Left lung (tissue), 14 donors: ENCODE measurements at places on chromosomes 6 and 20.

DNA sequence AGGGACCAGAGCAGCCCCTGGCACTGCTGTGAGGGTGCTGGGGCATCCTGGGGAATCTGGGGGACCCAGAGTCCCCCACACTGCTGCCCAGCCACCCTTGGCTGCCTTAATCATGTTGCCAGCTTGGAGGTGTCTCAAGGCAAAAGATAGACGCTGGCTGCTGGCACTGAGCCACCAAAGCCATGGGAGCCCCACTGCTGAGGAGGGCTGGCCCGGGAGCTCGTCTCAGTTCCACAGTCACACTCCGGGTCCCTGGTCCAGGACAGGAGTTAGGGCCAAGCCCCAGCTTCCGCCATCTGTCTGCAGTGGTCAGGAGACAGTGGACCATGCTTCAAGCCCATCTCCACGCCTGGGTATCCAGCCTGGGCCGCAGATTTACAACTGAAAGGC, 41.0 kb upstream of the HMGA1 start:
- H3K27ac ChIP-seq, result no peak overlapping the region
- H3K4me1 ChIP-seq, result peaks cover 6% of the 10 kb centered on the region
- H3K27me3 ChIP-seq, result no peaks in the 10 kb centered on the region
- H3K36me3 ChIP-seq, result no peaks in the 10 kb centered on the region

DNA sequence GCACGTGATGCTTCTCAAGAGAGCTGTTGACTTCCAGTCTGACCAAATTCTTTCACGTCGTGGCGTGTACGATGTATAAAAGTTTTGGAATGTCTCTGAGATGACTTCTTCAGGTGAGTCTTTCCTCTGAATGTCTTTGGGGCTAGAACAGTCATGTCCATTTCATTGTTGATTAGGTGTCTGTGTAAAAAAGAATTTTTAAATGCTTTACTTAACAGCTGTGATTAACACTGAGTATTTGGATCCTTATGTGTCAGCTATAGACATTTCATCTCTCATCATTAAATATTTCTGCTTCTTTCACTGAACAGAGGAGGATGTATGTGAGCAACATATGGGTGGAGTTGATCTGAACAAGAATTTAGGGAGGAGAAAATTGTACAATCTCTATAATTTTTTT, 29.3 kb upstream of the KIF13A start:
- DNase-seq, result no peak
- H3K36me3 ChIP-seq, result no peaks in the 10 kb centered on the region
- H3K27me3 ChIP-seq, result peaks cover 13% of the 10 kb centered on the region
- no peak overlapping the region for H3K27ac ChIP-seq

GRCh38 chr20:53739799-53740785, 146.5 kb upstream of the ZNF217 start:
- H3K4me1 ChIP-seq, result peaks cover 64% of the 10 kb centered on the region
- no peaks in the 10 kb centered on the region for H3K36me3 ChIP-seq
- no peaks in the 10 kb centered on the region for H3K27me3 ChIP-seq

DNA sequence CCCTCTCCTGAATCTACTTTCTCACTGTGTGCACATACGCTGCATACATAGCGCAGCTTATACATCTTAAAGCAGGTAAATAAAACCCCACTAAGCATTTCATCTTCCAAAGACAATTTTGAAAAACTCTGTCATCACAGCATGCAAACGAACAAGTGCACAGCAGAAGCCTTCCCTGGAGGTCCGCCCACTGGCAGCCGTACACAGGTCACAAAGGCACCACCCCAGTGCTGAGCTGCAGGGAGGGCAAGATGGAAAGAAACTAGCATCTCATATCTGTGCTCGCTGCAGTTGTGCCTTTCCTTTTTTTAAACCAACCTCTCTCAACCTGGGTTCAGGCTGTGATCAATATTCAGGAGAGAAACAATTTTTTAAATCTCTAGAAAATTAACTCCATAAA, 73.3 kb downstream of the HUS1B start:
- H3K4me1 ChIP-seq, result no peaks in the 10 kb centered on the region
- no peak overlapping the region for H3K27ac ChIP-seq
- H3K27me3 ChIP-seq, result no peaks in the 10 kb centered on the region
- H3K36me3 ChIP-seq, result no peaks in the 10 kb centered on the region
- no peak for DNase-seq

DNA sequence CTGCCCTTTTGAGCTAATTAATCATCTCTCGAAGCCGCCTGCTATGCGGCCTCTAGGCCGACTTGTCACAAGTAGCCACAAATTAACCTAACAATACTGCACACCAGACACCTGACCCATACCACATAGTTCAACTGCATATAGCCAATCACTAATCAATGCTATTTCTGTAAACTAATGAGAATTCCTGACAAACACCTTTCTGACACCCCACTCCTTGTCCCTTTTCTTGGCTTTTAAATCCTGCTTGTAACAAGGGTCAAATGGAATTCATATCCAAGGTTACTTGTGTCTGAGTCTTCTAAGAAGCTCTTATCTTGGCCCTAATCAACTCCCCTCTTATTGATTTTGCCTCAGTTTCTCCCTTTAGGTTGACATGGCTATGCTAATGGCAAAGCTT, 366.1 kb downstream of the NRN1 start:
- no peak overlapping the region for H3K27ac ChIP-seq
- no peaks in the 10 kb centered on the region for H3K27me3 ChIP-seq
- H3K4me1 ChIP-seq, result no peaks in the 10 kb centered on the region
- no peak overlapping the region for H3K4me3 ChIP-seq

GRCh38 chr6:112760831-112761230, 413.7 kb downstream of the RFPL4B start:
- no peaks in the 10 kb centered on the region for H3K36me3 ChIP-seq
- H3K27me3 ChIP-seq, result no peaks in the 10 kb centered on the region
- H3K4me3 ChIP-seq, result no peak overlapping the region
- no peak for DNase-seq

DNA sequence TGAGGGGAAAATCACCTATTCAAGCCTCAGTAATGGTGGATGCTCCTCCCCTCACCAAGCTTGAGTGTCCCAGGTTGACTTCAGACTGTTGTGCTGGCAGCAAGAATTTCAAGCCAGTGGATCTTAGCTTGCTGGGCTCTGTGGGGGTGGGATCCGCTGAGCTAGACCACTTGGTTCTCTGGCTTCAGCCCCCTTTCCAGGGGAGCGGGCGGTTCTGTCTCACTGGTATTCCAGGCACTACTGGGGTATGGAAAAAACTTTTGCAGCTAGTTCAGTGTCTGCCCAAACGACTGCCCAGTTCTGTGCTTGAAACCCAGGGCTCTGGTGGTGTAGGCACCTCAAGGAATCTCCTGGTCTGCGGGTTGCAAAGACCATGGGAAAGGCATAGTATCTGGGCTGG, 42.9 kb upstream of the UFL1 start:
- no peaks in the 10 kb centered on the region for H3K27me3 ChIP-seq
- no peak overlapping the region for H3K27ac ChIP-seq
- no peaks in the 10 kb centered on the region for H3K4me1 ChIP-seq
- no peak for DNase-seq
- H3K4me3 ChIP-seq, result no peak overlapping the region

DNA sequence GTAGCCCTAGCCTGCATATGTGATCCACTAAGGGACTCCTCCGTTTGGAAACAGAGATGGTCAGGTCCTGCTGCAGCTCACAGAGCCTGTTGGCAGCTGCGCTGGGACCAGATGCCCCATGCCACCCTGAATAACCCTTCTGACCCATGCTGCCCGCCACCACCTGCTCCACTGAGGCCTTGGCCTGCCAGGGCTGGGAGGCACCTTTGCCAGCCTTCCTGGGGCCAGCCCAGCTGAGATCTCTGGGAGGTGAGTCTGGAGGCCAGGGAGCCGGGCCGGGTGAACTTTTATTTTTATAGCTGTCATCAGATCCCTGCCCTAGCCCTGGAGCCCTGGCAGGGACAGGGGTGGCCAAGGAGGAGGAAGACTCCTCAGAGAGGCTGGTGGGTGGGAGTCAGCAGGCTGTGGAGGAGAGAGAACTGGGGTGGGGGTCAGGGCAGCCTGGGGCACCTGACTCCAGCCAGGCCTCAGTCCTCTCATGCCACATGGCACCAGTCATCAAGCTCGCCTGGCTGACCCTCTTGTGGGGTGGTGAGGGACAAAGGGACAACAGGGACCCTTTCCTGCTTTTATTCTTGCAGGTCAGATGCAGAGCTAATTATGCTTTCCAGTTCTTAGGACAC, 10.0 kb downstream of the CEBPB start:
- H3K4me1 ChIP-seq, result no peaks in the 10 kb centered on the region
- no peaks in the 10 kb centered on the region for H3K36me3 ChIP-seq
- H3K4me3 ChIP-seq, result no peak overlapping the region
- H3K27ac ChIP-seq, result no peak overlapping the region

DNA sequence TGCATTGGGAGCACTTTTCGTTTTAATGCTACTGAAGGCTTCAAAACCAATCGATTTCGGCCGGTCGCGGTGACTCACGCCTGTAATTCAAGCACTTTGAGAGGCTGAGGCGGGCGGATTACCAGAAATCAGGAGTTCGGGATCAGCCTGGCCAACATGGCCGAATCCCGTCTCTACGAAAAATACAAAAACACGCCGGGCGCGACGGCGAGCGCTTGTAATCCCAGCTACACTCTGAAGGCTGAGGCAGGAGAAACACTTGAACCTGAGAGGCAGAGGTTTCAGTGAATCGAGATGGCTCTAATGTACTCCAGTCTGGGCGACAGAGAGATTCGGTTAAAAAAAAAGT, 58.4 kb downstream of the TRIM38 start:
- H3K27ac ChIP-seq, result peak overlapping the region; percentile 97
- no peaks in the 10 kb centered on the region for H3K36me3 ChIP-seq
- H3K4me3 ChIP-seq, result peak overlapping the region; percentile 54
- no peak for DNase-seq

GRCh38 chr20:47348539-47349142, 7.9 kb downstream of the ZMYND8 start:
- no peaks in the 10 kb centered on the region for H3K27me3 ChIP-seq
- peaks cover 18% of the 10 kb centered on the region for H3K36me3 ChIP-seq
- H3K4me3 ChIP-seq, result no peak overlapping the region

DNA sequence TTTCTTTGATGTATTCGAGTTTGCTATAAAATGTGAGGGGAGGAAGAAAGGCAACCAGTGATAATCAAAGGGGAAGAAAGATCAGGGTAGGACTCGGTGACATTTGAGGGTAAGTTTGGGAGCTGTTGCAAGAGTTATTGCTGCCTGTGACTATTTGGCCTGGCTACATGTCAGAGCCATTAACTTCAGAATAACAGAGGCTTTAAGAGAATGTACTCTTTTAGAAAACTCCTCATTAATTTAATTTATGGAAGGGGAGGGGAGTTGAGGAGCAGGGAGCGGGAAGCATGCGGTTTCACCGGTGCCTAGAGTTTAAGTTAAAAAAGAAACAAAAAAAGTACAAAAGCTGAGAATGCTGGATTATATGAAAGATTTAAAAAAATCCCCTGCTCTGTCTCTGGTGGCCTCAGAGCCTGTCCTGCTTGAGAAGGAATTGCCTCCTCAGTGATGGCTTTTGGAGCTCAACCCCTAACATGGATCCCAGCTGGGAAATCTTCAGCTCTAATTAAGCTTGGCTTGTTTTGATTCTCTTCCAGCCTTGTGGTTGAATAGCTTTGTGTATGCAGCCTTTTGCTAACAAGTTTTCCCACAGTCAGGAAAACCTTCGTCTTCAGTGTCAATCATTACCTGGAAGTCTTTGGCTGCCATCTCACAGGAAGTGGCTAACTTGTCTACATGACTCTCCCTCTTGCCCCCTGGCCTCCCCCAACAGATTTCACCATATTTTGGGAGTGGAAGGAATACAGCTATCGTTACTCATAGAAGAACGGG, 238.2 kb downstream of the SOX4 start:
- DNase-seq, result no peak
- no peak overlapping the region for H3K27ac ChIP-seq
- no peak overlapping the region for H3K4me3 ChIP-seq
- H3K36me3 ChIP-seq, result no peaks in the 10 kb centered on the region

DNA sequence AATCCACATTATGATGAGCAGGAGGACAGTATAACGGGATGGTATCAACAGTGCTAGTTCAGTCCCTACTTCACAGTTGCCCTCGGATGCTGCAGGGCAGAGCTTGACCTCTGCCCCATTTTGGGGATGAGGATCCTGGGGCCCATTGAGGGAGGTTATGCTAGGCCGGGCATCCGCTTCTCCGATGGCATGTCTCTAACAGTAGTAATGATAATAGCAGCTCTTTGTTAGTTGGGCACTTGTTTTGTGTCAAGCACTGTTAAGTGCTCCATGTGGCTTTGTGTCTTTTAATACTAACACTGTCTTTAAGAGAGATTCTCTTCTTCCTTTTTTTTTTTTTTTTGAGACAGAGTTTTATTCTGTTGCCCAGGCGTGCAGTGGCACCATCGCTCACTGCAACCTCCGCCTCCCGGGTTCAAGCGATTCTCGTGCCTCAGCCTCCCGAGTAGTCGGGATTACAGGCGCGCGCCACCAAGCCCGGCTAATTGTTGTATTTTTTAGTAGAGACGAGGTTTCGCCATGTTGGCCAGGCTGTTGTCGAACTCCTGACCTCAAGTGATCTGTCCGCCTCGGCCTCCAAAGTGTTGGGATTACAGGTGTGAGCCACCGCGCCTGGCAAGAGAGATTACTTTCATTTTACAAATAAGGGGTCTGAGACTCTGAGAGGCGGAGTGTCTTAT, 1.1 kb downstream of the MAPRE1 start:
- peaks cover 7% of the 10 kb centered on the region for H3K4me1 ChIP-seq
- H3K4me3 ChIP-seq, result peak overlapping the region; percentile 74

DNA sequence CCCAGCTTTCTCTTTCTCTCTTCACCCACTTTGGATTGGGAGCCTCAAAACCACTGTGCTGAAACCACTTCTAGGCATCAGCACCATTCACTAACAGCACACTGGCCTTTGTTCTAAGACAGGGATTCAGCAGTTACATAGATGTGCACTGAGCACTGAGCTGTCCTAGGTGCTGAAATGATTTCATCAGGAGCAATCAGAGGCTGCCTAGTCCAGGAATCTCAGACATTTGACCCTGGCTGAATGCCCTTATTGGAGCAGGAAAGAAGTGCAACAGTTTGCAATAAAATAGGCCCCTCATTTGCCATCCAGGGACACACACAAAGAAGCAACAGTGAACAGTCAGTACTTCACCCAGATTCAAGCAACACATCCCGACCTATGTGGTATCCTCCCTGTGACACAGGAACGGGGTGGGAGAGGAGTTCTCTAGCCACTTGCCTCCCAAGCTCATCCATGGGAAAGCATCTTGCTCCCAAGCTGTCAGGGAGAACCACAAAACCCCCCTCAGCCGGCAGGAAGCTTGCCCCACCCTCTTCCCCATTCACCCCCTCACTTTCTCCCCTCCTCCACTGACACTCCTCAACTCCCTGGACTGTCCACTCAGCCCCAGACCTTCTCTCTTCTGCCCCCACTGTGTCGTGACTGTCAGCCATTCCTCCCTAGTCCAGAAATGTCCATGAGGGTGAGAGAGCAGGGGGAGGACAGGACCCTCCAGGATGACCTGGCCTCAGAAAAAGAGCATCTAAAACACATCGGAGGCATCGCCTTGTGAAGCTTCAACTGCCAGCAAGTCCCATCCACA, 304.4 kb downstream of the PREX1 start:
- no peak overlapping the region for H3K4me3 ChIP-seq
- H3K4me1 ChIP-seq, result no peaks in the 10 kb centered on the region
- no peaks in the 10 kb centered on the region for H3K27me3 ChIP-seq
- no peak overlapping the region for H3K27ac ChIP-seq
- no peak for DNase-seq

GRCh38 chr6:71510057-71510713, 221.6 kb downstream of the OGFRL1 start:
- H3K36me3 ChIP-seq, result no peaks in the 10 kb centered on the region
- H3K4me3 ChIP-seq, result no peak overlapping the region
- peaks cover 3% of the 10 kb centered on the region for H3K4me1 ChIP-seq
- peak overlapping the region; percentile 9 for H3K27ac ChIP-seq
- H3K27me3 ChIP-seq, result no peaks in the 10 kb centered on the region

GRCh38 chr6:160190973-160191372, 67.6 kb downstream of the SLC22A2 start:
- no peaks in the 10 kb centered on the region for H3K4me1 ChIP-seq
- H3K4me3 ChIP-seq, result no peak overlapping the region
- H3K27ac ChIP-seq, result no peak overlapping the region
- DNase-seq, result no peak
